Sigmoid colon (tissue), 7 donors: ENCODE measurements at places on chromosomes 3 and 15. TPM values are rescaled to one million over a fixed set of nuclear protein-coding genes. Genes with fewer than 3 reads are reported as not detected.
A peak's percentile ranks its signal among the peaks of the same experiment; 100 is the strongest.

The SMC4 gene
- 25.1 TPM for total RNA-seq

The KIF15 gene
- 0.66 TPM for total RNA-seq

The CPN2 gene
- total RNA-seq, result not detected

The ROPN1 gene
- total RNA-seq, result not detected

DNA sequence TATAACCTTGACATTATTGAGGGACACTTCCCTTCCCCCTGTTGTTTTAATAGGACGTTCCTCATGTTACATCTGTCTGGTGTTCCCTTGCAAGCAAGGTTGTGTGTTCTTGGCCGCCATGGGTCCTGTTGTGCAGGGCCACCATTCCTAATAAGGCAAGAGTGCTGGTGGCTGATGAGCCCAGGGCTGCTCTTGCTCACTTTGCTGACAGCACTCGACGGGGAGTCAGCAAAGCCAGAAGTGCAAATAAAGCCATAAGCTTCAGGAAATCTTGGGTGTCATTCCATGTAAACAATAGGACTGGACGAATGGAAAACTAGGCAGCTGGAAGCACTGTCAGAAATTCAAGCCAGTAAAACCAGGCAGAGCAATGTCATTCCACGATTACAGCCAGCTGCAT lies 75.8 kb downstream of the SQOR start:
- H3K4me1 ChIP-seq, result peaks cover 46% of the 10 kb centered on the region
- peak; percentile 93 for DNase-seq
- H3K36me3 ChIP-seq, result no peaks in the 10 kb centered on the region
- H3K27ac ChIP-seq, result peak overlapping the region; percentile 78

GRCh38 chr3:12135029-12135657 lies 23.6 kb downstream of the TIMP4 start:
- no peak overlapping the region for H3K27ac ChIP-seq
- no peak overlapping the region for H3K4me3 ChIP-seq
- H3K4me1 ChIP-seq, result no peaks in the 10 kb centered on the region

GRCh38 chr15:88069561-88069960 lies 187.0 kb downstream of the NTRK3 start:
- DNase-seq, result no peak
- H3K4me3 ChIP-seq, result no peak overlapping the region
- no peaks in the 10 kb centered on the region for H3K36me3 ChIP-seq
- no peak overlapping the region for H3K27ac ChIP-seq
- H3K4me1 ChIP-seq, result no peaks in the 10 kb centered on the region

DNA sequence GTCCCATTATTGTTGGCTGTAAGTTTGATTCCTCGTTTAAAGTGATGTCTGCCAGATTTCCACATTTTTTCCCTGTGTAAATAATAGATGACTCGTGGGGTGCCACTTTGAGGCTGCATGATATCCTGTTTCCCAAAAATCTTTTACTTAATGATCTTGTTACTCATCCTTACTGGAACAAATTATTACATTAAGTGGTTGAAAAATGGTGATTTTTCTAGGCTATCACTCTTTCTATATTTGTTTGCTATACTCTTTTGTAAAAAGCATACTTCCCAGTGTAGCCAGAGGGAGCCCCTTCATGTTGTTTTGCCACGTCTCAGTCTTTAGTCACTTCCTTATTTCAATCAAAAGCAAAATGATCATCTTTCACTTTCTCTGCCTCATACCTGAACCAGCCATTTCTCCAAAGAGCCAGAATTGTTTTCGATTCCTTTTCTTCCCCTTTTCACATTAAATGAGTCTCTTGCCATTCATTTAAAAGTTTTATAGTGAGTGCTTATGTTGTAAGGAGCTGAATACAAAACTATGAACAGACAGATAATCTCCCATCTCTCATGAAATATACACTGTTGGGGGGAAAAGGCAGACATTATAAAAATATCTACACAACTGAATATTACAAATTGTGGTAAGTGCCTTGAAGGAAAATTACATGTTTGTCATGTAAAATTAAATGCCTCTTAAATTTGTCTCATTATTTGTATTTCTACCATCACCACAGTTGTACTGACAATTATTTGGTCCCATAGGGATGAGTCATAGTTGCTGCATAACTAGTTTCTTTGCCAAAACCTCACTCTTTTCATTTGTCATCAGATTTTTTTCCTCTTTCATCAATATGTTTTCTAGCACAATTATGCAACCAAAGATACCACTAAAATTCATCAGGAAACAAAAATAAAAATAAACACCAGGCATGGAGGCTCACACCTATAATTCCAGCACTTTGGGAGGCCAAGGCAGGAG lies 41.5 kb downstream of the ADGRG7 start:
- no peak overlapping the region for H3K4me3 ChIP-seq
- DNase-seq, result no peak
- no peaks in the 10 kb centered on the region for H3K36me3 ChIP-seq
- no peaks in the 10 kb centered on the region for H3K4me1 ChIP-seq

DNA sequence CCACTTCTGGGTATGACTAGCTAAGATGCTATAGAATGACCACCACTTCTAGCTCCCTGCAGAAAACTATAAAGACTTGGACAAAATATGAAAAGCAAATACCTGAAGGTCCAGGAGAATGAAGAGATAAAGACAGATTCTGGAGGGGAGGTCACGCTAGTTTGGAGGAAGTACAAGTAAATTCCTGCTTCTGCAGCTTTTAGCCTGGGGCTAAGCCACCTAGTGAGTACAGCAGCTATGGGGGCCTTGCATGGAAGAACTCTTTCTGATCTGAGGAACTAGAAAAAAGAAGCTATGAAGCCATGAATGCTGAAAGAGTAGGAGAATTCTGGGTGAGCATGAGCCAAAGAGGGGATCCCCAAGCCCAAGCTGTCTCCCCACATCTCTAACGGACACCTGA lies 29.8 kb downstream of the NRG4 start:
- no peak overlapping the region for H3K27ac ChIP-seq
- H3K27me3 ChIP-seq, result no peaks in the 10 kb centered on the region
- no peak for DNase-seq
- no peaks in the 10 kb centered on the region for H3K4me1 ChIP-seq
- no peaks in the 10 kb centered on the region for H3K36me3 ChIP-seq
